HTR-8/SVneo (cell line): ENCODE measurements at places on chromosomes 7 and 10.

- DNase-seq = no peak
Measured at GRCh38 chr10:124521429-124521871, 59.8 kb downstream of the LHPP start.

DNA sequence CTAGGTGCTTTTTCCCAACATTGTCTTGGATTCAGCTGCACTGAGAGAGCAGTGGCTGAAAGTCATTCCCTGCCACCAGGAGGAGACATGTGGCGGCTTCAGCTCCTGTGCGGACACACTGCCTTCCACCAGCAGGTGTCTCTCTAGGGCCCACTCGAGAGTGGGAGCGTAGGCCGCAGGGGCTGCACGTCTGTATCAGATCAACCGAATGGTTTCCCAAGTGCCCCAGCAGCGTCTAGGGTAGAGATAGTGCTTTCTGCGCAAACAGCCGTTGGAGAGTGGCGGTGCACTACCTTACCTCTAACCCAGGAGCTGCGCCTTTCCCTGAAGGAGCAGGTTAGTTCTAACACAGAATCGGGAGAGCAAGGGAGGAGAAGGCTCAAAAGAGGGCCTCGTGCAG lies 31.7 kb downstream of the PAPOLB start:
- peak; percentile 69 for DNase-seq

DNA sequence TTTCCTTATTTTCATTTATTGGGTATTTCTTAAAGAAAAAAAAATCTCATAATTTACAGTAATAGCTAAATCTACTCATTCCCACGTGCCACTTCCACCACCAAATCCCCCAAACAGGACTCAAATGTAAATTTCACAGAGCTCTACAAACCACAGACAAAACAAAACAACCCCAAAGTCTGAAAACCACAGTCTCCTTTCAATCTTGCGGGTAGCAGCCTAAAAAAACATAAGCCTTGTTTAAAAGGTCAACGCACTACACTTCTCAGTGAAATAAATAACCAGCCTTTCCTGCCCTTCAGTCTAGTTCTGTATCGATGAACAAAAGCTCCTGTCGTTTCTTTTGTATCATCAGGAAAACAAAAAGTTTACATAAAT lies 121.8 kb upstream of the AFAP1L2 start:
- DNase-seq = no peak

DNA sequence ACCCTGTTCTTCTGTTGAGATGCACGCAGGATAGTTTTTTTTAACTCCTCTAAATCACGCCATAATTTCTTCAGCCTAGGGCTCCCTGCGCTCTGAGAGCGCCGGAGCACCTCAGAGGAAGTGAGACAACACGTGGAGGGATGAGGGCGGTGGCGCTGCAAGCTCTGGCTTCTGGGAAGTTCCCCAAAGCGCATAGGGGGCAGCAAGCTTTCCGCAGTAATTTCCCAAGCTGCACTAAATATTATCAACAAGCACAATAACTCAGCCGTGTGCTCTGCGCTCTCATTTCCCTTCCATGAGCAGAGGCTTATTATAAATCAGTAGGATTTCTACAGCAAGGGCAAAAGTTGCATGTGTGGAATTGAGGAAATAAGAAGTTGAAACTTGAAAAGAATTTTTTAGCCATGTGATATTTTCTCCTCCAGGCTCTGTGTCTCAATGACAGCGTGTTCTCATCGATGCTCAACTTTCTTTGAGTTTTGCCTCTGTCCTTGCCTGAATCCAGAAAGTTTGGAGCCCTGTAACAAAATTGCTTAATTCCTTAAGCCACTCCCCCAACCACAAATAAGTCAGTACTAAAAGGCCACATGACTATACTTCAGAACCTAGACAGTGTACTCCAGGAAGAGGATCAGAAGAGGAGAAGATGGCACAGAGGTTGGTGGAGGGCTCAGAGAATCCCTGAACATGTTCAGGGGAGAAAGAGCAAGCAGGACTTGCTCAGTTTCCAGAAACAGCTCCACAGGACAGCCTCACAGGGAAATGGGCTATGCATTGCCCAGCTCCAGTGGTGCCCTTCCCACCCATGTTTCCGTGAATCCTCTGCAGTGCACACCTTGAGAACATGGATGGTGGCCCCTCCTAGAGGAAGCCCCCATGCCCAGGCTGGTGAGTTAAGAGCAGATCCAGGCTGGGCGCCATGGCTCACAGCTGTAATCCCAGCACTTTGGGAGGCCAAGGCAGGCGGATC lies 221.5 kb upstream of the GHITM start:
- no peak for DNase-seq

GRCh38 chr7:102106625-102107024 lies 180.0 kb upstream of the SH2B2 start:
- no peak for DNase-seq

- DNase-seq = no peak
Measured at GRCh38 chr10:92756201-92757065, 66.7 kb downstream of the HHEX start.

GRCh38 chr10:102675666-102676533 lies 31.6 kb downstream of the TRIM8 start:
- DNase-seq = peak; percentile 71

DNA sequence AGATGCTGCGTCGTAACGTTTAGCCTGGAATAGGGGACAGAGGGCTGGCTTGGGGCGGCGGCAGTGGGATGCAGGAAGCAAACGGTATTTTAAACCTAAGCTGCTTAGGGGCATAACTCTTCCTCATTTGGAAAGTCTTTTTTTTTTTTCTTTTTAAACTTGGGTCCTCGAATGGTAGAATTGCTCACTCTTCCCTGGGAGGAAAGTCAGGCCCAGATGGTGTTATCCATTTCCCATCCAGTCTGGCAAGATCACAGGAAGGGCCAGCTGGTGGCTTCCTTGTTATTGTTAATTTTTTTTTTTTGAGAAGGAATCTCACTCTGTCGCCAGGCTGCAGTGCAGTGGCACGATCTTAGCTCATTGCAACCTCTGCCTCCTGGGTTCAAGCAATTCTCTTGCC lies 56.6 kb downstream of the TMEM209 start:
- no peak for DNase-seq

GRCh38 chr10:116765648-116766081 lies 23.3 kb upstream of the HSPA12A start:
- DNase-seq = no peak

- peak; percentile 5 for DNase-seq
Measured at GRCh38 chr7:70647801-70648498, 484.0 kb upstream of the GALNT17 start.

DNA sequence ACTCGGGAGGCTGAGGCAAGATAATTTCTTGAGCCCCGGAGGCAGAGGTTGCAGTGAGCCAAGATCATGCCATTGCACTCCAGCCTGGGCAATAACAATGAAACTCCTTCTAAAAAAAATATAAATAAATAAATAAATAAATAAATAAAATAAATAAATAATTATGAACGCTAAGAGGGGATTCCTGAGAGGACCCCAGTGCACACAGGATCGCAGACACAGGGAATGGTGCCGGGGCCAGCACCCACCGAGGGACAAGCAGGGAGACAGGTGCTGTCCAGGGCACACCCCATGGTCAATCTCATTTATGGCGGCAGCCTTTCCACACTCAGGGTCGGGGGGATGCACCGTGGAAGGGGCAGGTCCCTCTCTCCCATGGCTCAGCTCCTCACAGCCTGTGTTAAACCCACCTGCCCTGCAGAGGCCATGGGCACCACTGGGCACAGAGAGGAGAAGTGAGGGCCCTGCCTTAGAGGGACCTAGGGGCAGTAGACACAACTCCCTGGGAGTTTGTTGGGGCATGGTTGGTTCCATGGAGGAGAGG lies 2.2 kb upstream of the RAMP3 start:
- no peak for DNase-seq

- peak; percentile 38 for DNase-seq
Measured at GRCh38 chr10:87861566-87861952, 1.8 kb downstream of the KLLN start.

DNA sequence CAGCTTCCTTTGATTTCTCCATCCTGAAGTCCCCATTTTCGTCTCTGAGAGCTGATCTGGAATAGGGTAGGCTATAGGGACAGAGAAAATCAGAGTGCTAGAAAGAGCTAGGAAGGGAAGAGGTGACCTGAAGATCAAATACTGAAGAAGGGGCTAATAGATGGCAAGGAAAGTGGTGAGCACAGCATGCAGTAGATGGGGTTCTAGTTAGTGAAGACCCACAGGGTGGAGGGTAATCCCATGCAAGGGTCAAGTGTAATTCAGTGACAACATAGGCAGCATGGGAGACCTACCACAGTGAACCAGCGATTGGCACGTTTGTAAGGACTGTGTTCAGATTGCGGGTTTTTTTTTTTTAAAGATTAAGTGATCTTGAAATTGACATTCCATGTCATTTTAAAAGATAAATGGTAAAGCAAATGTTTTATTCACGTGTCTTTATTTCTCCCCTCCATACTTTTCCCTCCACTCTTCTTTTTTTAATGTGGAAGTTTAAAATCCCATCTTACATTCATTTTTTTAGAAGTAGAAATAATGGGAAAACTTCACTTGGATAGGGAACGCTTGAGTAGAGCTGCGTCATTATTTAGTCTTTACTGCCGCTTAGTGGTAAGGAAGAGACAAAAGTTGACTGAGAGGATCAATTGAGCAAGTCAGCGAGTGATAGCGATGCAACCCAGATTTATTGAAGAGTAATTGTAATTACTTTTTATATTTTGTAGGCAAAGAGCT lies 21.0 kb upstream of the ABI1 start:
- peak; percentile 49 for DNase-seq

- DNase-seq = peak; percentile 48
Measured at GRCh38 chr7:122886357-122887081, at the start of gene CADPS2. CADPS2 (minus strand) TSS chr7:122886460; CDS start chr7:122886337, 123 bp downstream.

DNA sequence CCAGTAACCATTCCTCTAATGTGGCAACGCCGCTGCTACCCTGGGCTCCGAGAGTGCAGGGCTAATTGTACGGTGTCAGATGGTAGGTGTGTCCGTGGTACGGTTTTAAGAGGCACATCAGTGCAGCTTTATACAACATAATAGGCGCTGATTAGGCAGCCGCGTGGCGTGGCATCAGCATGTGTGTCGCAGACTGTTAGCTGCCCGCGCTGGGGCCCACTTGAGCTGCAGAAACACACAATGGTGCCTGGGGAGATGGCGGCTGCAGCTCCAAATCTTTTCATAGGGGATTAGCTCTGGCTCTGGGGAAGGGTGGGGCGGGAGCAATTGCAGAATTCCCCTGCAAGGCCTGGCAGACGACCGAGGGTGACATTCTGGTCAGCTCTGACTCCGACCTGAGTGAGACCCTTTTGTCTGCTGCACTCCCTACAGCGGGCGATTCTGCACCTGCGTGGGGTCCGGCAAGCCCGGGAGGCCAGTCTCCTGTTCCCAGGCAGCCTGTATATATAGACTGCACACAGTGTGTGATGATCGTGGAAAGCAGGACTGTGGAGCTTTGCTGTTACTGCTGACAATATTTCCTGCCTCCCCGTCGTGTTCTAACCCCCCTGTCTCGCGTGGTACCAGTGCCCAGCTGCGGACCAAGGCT lies 722.7 kb upstream of the CELF2 start:
- DNase-seq = no peak

- no peak for DNase-seq
Measured at GRCh38 chr7:43698460-43699255, 30.7 kb downstream of the COA1 start.

DNA sequence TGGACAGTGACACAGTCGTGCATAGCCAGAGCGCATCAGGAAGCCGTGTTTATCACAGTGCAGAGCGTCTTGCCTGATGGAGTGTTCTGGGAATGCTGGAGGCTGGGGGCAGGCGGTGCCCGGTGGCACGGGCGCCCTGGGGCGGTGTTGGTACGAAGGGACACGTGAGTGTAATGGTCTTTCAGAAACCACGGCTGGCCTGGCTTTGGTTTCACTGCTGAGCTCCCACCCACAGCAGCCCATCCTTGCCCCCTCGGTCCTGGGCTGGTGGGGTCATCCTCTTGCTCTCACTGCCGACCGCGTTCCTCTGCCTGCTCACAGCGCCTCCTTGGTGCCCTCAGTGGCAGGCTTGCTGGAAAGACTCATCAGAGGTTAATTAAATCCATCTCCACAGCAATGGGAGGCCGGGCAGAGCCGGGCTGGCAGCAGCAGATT lies 50.6 kb downstream of the NKX6-2 start:
- DNase-seq = no peak

DNA sequence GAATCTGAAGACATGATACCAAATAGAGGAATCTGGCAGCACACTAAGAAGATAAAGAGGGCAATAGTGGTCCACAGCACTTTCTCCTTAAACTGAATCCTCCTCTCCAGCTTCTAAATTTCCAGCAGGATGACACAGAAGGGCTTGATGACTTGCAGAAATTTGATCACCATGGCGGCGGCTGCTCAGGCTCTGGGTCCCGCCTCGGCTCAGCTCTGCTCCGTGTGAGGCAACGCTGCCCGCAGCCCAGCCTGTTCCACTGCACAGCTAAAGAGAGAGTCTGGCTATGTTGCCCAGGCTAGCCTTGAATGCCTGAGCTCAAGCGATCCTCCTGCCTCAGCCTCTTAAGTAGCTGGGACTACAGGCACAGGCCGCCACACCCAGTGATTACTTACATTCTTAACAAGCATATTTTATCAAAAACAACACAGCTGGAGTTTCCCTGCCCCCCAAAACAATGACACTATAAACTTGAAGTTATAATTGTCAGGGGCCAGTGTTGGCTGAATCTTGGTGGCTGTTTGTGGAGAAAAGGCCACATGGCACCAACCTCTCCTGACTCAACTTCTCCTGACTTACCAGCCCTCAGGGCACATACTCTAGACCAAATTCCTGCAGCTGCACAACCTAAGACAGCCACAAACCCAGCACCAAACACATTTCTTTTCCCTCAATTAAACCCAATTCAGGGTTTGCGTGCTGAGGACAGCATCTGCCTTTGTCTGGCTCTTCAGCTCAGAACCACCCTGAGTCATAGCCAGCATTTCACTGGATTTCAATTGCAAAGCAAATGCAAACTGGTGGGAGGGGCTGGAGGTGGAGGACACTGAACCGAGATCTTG lies 11.6 kb upstream of the TNPO3 start:
- DNase-seq = peak; percentile 36

GRCh38 chr10:93458821-93459257 lies 23.3 kb downstream of the MYOF start:
- peak; percentile 91 for DNase-seq

DNA sequence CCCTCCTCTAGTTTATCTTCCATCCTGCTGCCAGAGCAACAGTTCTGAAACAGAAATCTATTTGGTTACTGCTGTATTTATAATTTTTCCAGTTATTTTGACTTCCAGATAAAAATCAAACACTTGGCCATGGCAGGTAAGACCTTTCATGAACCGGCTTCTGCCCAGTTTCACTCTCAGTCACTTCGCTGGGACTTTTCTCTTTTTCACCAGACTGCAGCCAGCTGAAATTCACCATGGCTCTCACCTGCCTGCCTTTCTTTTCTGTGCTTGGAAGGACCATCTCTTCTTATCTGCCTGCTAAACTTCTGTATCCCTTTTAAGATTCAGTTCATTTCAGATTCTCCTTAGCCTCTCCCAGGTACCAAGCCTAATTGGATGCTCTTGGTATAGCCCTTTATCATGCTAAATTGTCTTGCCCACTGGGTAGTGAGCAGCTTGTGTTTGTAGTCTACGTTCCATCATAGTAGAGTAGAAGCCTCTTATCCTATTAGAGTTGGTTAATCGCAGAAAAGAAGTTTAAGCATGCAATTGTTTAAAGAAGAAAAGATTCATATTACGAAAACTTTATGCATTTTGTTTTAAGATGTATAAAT lies 71.7 kb downstream of the TAF3 start:
- no peak for DNase-seq

- no peak for DNase-seq
Measured at GRCh38 chr10:119119400-119119799, 15.5 kb downstream of the DENND10 start.
